Immature natural killer cell (primary cell): ENCODE measurements at places on chromosomes 1 and 21. TPM values are rescaled to one million over a fixed set of nuclear protein-coding genes. Genes with fewer than 3 reads are reported as not detected.

Gene ATP1A4
- not detected for polyA plus RNA-seq

Gene RHD
- 0.21 TPM for polyA plus RNA-seq

DNA sequence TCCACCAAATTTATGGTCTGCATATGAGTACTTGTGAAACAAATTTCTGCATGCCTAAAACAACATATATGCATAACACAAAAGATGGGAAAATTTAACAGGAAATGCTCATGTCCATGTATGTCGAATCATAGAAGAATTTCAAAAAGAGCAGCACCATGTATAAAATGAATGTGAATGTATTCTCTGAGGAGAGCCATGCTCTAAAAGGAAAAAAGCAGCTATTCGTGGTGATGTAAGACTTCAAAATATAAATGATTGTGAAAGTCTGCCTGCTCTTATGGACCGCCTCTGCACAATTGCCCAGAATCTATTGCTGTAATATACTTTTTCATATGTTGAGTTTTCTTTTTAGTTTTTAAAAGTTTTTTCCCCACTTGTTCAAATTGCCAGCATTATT, 66.8 kb downstream of the EPB41 start:
- peaks cover 61% of the 10 kb centered on the region for H3K4me1 ChIP-seq
- H3K27ac ChIP-seq, result no peak overlapping the region

DNA sequence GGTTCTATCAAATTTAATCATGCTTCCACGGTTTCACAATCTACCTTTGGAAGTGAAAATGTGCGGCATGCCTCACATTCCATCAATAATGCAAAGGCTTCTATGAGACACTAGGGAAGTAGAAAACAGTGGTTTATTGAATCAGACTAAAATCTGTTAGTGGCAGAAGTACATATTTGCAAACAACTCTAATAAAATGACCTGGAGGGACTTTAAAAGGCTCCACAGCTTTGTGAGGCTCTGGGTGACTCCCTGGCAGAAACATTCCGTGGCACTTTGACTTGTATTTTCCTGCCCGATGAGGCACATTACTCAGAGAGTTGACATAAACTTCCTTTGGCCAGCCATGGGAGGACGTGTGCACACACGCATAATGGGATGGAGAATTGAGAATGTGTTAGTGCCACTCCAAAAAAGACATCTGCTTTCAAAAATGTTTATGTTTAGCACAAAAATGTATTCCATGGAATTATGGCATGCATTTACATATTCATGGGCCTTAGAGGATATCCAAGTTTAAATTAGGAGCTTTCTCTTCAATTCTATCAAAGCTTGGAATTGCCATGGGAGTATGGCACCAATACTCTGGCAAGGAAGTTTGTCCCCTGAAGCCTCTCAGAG, 60.0 kb upstream of the SSX2IP start:
- DNase-seq, result no peak
- H3K36me3 ChIP-seq, result no peaks in the 10 kb centered on the region
- H3K4me1 ChIP-seq, result no peaks in the 10 kb centered on the region

GRCh38 chr1:107953556-107953955, 11.4 kb downstream of the VAV3 start:
- H3K27me3 ChIP-seq, result no peaks in the 10 kb centered on the region
- no peak overlapping the region for H3K27ac ChIP-seq
- no peaks in the 10 kb centered on the region for H3K4me1 ChIP-seq
- DNase-seq, result no peak
- peak overlapping the region; percentile 21 for H3K4me3 ChIP-seq
